ENCODE measurements at places on chromosomes 1 and 21.

GRCh38 chr1:15542388-15543250, 16.0 kb downstream of the DNAJC16 start:
- no peak for DNase-seq

DNA sequence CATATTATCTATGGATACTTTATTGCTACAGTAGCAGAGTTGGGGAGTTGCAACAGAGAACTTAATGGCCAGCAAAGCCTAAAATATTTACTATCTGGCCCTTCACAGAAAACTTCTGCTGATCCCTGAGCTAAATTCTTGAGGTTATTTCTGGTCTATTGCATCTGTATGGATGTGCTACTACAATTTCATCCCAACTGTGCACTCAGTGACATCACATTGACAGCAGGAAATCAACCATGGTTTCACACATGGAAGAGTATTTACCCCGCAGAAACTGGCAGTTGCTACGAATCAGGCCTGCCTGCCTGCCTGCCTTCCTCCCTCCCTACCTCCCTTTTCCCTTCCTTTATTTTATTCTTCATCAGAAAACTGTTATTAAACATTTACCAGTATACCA, 12.1 kb downstream of the CLCA2 start:
- no peak for DNase-seq

GRCh38 chr1:90831910-90832309, 114.8 kb upstream of the BARHL2 start:
- DNase-seq = no peak

DNA sequence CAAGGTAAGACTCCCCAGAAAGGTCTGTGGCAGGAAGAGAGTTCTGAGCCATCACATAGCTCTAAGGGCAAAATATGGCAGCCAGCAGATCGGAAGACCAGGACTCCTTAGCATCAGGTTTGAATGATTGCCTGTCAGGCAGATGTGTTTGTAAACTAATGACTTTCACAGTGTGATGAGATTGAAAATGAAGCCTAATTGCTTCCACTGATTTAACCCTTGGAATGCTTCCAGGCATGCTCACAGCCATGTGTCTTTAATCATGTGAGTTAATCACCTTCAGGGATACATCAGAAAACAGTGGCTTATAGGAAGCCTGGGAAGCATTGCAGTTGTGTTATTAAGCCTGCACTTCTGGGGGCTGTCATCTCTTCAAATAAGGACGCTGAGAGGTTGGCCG, 82.8 kb downstream of the LRRC53 start:
- DNase-seq = no peak

DNA sequence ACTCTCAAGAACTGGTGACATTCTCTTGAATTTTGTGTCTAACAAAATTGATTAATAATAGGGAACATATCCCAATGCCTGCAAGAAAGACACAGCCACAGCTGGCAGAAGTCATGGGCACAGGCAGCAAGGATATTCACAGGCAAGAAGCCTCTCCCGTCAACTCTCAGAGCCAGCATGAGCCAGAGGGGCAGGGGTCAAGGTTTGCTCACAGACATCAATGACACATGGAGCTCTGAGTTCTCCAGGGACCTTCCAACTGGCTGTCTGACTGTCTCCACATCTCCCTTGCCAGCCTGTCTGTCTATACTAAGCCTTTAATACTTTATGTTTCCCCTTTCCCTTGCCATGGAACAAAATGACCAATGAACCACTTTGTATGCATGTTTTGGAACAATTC, 101.5 kb upstream of the RAB4A start:
- no peak for DNase-seq
